Activated CD4-positive, alpha-beta T cell treated with anti-CD3 and anti-CD28 coated beads for 1 hour (primary cell): ENCODE measurements at places on chromosomes 5 and 9.

DNA sequence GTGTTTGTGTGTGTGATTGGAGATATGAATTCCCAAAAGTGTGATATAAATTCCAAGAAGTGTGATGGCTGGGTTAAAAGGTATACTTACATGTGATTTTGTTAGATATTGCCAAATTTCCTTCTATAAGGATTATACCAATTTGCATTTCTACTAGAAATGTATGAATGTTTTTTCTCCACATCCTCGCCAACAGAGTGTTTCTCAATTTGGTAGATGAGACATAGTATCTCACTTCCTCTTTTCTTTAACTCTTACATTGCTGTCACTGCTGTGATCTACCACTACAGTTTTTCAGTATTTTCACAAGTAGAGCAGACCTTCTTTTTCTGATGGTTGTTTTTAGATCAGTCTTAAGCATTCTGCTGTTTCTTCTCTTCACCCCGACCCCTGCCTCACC lies 111.3 kb downstream of the FER start:
- no peak for DNase-seq

DNA sequence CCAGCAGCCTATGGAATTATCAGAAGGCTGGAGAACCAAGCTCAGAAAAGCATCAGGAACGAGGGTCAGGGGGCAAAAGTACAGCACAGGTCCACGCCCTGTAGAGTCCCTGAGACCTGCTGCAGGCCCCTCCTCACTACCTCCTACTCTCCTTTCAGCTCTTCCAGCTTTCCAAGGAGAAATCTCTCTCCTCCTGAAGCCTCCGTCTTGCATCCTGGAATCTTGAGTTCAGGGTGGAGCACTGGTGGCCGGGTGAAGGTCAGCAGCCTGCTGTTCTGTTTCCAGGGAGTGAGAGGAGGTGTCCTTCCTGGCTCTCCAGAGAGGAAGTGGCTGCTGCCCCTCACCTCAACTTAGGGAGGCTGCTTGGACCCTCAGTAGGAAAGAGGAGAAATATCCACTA lies 342.3 kb downstream of the ZSWIM6 start:
- DNase-seq, result no peak

DNA sequence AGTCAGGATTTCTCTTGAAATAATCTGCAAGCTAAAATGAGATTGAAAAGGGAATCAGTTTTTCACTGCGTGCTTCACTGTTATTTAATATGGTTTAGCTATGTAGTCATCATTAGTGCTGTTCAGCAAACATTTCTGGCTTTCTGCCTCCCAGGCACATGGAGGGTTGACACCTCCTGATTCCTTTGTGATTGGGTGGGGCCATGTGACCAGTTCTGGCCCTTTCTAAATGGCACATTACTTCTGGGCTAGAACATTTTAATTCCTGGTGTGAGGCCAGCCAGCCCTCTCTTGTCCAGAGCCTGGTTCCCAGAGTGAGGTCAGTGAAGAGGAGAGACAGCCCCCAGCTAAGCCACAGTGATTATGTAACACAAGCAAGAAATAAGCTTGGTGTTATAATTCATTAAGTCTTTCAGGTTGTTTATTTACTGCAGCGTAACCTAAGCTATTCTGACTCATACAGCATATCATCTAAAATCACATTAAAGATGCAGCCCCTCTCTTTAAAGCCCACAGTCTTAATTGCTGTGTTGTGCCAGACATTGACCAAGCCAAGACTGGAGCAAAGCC lies 17.4 kb upstream of the ARSI start:
- DNase-seq, result no peak

DNA sequence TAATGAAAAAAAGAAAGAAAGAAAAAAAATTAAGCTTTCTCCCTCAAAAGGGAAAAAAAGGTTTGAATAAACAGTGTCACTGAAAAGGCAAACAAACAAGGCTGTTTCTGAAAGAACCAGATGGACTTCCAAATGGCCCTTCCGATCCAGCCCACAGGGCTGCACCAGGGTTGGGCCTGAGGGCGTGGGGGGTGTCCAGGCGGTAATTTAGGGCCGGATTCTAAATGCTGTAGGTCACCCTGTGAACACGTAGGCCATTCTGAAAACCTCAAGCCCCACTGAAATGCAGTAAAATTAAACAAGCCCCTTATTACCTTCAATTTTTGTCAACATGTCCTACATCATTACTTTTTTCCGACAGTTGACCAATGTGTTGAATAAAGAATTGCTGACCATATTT lies 132.1 kb downstream of the HSD17B3 start:
- DNase-seq, result no peak

DNA sequence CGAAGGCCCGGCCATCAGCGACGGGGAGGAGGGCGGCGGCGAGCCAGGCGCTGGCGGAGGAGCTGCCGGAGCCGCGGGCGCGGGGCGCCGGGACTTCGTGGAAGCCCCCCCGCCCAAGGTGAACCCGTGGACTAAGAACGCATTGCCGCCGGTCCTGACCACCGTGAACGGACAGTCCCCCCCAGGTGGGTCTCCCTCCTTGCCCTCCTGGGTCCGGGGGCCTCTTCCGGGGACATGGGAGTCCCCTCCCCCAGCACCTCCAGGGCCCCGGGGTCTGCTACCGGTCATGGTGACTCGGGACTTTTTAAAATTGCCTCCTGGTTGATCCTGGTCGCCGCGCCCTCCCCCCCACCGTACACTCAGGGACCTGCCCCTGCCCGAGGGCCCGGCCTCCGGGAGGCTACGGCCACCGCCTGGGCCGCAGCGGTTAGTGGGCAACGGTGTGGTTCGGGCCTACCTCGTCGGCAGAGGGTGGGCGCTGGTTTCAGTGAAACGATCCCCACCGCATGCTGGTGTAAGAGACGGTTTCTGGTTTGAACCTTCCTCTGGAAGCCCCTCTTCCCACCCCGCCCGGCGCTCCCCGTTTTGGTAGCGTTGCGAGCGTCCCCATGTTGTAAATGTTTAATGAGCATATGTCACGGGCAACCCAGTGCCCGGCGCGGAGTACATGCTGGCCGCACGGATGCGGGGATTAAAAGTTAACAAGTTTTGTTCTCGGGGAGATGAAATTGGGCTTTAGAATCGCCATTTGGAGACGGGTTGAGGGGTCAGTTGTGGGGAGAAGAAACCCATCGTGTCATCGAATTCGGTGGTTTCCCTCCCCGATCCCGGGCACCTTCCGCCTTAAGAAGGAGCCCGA lies 1.1 kb downstream of the LARP1 start:
- DNase-seq, result peak; percentile 29

DNA sequence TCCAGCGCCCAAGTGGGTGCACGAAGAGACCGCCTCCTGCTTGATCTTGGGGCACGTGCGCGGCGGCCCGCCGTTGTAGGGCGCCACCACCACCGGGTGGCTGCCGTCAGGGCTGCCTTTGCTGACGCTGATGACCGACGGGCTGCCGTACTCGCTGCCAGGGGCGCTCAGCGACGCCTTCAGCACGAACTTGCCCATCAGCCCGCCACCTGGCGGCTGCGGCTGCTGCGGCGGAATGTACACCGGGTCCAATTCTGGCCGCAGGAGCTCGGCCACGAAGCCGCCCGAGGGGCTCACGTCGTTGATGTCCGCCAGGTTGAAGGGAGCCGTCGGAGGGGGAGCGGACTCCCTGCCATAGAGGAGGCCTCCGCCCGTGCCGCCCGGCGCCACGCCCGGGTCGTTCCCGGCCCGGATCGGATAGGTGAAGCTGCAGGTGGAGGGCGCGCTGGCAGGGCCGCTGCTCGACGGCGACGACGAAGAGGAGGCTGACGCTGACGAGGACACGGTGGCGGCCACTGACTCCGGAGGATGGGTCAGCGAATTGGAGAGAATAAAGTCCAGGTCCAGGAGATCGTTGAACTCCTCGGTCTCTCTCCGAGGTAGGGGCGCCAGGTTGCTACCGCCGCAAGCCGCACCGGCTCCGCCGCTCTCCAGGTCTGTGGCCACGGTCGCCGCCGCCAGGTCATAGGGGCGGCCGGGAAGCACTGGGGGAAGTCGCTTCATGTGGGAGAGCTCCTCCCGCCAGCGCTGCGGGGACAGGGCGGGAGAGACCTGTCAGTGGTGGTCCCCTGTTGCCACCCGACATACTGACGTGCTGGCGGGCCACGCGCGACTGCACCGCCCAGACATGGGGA lies 1.8 kb downstream of the KLF4 start:
- DNase-seq, result no peak

GRCh38 chr9:20562051-20562450 lies 60.2 kb downstream of the MLLT3 start:
- DNase-seq, result no peak

DNA sequence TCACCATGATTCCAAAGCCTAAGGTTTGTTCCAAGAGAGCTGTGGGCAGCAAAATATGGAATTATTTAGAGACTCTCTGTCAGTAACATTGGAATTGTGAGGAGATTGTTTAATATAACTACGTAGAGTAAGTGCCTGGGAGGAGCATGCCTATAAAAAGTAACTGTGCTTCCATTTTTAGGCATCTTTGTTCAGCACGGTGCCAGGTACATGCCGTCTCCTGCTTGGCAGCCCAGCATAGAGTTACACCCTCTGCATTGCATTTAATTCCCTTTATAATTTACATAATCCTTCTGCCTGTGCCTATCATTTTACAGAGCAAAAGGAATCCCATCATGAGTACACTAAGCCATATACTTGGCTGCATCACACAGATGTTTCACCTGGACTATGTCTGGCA lies 32.1 kb upstream of the ALDH1A1 start:
- DNase-seq, result no peak

DNA sequence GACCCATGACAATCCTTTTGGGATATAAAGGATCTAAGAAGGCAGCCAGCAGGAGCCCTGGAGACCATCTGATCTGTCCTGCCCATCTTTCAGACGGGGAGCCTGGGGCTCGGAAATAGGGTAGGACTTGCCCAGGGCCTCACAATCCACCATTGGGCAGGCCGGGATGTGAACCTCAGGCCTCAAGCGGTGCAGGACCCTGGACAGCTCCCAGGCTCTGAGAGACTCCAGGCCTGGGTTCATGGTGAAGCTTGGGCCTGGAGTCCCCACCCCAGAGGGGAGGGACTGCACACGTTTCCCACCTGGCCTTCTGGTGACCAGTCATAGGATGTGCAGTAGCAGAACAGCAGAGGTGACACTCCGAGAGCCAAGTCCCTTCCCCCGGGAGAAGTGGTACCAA lies 36.6 kb upstream of the RAPGEF1 start:
- no peak for DNase-seq

DNA sequence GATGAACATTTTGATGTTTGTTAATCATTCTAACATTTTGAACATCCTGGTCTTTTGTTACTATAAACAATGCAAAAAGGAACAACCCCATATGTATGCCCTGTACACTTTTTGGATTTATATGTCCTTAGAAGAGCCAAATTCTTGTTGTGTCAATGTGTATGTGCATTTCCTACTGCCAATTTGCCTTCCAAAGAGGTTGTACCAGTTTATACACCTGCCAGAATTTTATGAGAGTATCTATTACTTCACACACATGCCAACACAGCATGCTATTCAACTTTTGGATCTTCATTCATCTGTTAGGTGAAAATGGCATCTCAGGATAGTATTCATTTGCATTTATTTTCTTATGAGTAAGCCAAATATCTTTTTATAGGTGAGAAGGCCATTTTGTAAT lies 162.0 kb upstream of the SEMA6A start:
- DNase-seq, result no peak

GRCh38 chr5:170469414-170469813 lies 34.4 kb upstream of the KCNIP1 start:
- DNase-seq, result no peak

- DNase-seq, result no peak
Observed at GRCh38 chr5:29001666-29002065, 1963.3 kb upstream of the CDH9 start.

- DNase-seq, result no peak
Observed at GRCh38 chr5:54013556-54014194, 296.7 kb downstream of the ARL15 start.

- DNase-seq, result no peak
Observed at GRCh38 chr9:2502760-2503159, 118.8 kb upstream of the VLDLR start.

DNA sequence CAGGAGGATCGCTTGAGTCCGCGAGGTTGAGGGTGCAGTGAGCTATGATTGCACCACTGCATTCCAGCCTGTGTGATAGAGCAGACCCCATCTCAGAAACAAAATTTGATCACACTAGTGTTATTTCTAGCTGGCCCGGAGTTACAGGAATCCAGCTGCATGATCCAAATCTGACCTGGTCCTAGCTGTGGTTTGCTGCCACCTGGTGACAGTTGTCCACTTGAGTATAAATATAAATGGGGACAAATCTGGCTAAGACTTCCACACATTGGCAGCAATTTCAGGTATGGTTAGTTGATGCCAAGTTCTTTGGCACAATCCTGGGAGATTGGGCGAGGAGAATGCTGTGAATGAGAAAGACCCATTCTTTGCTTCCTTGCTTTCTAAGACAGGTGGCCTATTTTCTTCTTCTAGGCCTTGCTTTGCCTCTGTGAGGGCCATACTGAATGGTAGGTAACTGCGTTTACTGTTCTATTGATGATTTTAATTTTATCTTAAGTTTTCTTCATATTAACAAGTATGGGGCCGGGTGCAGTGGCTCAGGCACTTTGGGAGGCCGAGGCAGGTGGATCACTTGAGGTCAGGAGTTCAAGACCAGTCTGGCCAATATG lies 35.4 kb downstream of the UBE2R2 start:
- peak; percentile 37 for DNase-seq

- no peak for DNase-seq
Observed at GRCh38 chr5:133840168-133840567, 128.3 kb downstream of the C5orf15 start.

DNA sequence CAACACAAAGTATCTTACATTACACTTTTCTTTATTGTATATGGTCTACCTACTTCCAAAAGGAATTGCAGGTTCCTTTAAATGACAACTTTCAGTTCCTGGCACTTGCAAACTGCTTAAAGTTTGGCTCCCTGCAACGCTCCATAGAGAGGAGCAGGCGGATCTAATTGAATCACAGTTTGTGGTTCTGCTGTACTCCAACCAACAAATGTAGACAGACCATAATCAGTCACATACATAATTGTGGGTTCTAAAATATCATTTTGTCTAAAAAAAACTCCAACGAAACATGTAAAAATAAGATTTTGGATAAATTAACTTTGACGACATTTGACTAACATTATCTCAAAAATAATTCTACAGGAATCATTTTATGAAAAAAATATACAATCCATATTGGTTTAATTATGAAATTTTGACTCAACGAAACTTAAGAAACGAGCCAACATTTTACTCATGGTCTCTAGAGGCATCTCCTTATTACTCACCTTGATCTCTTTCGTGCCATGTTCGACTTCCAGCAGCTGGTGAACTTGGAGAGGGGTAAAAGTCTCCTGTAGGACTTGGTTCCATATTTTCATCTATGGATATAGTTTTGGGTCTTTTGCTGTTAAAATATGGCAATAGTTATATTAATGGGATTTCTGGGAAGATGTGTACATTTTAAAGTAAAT lies 167.6 kb downstream of the NFIB start:
- no peak for DNase-seq

- DNase-seq, result no peak
Observed at GRCh38 chr5:85716344-85717202, 901.2 kb upstream of the COX7C start.

DNA sequence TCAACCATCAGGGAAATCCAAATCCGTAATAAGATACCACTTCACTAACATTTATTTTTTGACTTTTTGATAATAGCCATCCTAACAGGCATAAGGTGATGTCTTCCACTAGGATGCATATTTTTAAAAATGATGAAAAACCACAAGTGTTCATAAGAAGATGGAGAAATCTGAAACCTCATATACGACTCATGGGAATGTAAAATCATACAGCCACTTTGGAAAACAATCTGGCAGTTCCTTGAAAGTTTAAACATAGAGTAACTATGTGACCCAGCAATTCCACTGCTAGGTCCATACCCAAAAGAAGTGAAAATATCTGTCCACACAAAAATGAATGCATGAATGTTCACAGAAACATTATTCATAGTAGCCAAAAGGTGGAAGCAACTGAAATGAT lies 431.0 kb downstream of the ENC1 start:
- DNase-seq, result no peak
